Activated CD4-positive, alpha-beta T cell treated with anti-CD3 and anti-CD28 coated beads, Interleukin-2, amount 10 ng/mL, durations not matched to agents 7 days and 5 days (primary cell): ENCODE measurements at places on chromosomes 12 and 14. TPM values are rescaled to one million over a fixed set of nuclear protein-coding genes. Genes with fewer than 3 reads are reported as not detected.

IFNG-AS1 gene
- not detected for total RNA-seq

HOXC10 gene
- total RNA-seq: not detected

SRGAP1 gene
- not detected for total RNA-seq

GPHB5 gene
- total RNA-seq: not detected

HVCN1 gene
- total RNA-seq: 16.0 TPM

ERP27 gene
- total RNA-seq: 11.3 TPM

DNA sequence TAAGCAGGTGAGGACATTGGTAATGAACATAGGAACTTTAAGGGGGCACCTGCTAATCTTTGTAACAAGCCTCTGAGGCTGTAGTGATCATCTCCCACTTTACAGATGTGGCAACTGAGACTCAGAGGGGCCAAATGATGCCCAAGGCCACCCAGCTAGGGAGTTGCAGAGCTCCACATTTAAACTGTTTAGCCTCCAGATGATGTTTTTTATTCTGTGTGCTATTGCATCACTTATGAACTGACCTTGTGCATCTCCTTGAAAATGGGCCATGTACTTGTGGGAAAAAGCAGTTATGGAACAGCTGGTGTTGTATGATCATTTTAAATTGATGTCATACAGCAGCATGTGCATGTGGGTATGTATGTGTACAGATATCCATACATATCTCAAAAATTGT lies 41.4 kb downstream of the TPCN1 start:
- no peak for DNase-seq

GRCh38 chr12:60194678-60195077 lies 598.8 kb downstream of the SLC16A7 start:
- DNase-seq: no peak

DNA sequence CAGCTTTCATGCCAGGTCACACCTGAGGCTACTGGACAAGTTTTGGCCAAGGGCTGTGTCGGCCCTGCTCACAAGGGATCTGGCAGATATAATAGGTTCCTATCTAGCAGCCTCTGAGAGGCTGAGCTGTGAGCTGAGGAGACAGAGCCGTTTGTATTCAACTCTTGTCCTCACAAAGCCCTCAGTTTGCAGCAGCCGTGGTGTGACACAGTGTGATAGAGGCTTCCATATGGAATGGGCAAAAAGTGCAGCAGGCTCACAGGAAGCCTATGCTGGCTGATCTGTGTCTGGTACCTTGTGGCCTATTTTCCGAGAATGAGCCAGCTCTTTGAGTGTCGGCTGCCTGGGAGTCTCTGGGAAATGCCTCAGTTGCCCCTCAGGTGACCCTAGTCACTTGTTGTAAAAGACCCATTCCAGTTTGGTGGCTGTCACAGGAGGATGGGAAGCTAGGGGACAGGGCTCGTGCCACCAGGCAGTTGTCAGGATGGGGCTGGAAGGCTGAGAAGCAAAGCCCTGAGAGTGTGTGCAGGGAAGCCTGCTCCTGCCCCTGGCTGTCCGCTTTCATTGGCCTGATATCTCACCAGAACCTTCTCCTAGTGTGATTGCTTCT lies 16.1 kb downstream of the VRTN start:
- DNase-seq: no peak

GRCh38 chr12:62363506-62363905 lies 103.1 kb upstream of the MON2 start:
- no peak for DNase-seq

DNA sequence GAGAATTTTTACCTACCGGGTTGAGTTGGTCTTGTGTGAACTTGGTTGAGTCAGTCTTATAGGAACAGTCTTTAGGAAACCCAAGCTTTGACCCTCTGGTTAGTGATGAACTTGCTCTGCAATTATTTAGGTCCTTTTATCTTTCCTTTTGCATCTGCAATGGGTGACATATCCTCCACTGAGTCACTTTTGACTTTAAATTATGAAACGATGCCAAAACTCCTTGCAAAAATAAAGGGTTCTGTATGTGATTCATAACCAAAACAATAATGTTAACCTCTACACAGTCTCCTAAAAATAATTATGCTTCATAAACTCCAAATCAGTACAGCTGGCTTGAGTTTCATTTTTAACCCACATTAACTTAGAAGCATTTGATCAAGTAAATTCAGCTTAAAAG lies 979.4 kb downstream of the GALC start:
- DNase-seq: no peak

GRCh38 chr12:98757455-98757854 lies 112.4 kb downstream of the APAF1 start:
- DNase-seq: no peak

DNA sequence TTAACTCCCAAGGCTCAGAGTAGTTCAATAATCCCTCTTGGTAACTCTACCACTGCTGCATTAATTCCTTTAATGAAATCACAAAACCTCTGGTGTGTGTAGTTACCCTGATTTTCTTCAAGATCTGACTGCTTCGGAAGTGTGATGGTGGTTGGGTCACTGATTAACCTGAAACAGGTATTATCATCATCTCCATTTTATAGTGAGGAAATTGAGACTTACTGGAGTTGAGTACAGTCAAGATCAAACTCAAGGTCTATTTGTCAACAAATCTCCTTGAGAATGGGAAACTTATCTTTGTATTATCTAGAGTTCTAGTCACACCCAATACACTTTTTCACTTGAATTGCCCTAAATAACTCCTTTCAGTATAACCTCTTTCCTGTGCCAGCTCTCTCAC lies 233.5 kb downstream of the BTG1 start:
- DNase-seq: no peak

DNA sequence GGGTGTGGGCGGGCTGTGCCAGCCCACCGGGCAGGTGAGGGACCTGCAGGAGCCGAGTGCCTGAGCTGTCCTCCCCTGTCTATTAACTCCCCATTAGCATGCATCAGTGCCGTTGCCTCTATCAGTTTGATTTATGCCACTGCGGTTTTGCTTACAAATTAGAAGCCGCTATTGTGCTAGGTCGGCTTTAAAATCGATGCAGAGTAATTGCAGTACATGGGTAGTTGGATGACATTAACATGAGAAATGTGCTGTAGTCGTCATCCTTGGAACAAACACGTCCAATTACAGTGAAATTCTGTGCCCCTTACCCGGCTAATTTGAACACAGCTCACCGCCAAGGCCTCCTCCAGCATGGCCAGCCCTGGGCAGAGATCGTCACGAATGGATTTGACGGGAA lies 145.8 kb downstream of the TSPAN9 start:
- no peak for DNase-seq

DNA sequence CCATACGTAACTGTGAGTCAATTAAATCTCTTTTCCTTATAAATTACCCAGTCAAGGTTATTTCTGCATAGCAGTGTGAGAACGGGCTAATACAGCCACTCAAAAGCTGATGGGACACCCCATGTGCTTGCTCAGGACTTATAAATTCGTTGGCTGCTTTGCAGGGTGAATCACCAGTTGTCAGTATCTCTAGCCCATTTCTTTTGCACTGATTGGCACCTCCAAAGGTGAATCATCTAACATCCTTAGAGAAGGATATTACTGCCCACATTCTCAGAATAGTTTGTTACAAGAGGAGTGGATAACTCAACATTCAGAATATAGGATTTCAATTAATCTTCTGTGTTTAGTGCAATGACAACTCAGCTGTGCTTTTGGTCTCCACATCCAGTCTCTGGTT lies 601.5 kb downstream of the KCNH5 start:
- no peak for DNase-seq

- no peak for DNase-seq
Measured at GRCh38 chr12:30155001-30155730, 371.4 kb upstream of the TMTC1 start.

GRCh38 chr14:73833530-73834260 lies 17.9 kb upstream of the PTGR2 start:
- no peak for DNase-seq

DNA sequence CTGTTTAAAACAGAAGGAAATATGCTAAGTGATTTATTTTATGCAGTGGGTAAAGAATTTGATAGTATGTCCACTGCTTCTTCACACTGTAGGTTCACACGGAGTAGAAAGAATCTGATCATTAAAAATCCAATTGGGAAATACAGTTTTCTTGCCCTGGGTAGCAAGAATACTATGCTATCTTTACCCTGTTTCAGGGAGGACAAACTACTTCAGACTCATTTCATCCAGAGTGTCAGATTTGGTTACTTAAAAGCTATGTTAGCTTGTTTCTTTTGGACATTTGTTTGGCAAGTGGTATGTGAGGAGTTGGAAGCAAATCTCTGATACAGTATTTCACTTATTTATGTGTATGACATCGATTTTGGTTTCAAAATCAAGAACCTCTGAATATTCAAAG lies 4.3 kb downstream of the FRS2 start:
- DNase-seq: no peak

DNA sequence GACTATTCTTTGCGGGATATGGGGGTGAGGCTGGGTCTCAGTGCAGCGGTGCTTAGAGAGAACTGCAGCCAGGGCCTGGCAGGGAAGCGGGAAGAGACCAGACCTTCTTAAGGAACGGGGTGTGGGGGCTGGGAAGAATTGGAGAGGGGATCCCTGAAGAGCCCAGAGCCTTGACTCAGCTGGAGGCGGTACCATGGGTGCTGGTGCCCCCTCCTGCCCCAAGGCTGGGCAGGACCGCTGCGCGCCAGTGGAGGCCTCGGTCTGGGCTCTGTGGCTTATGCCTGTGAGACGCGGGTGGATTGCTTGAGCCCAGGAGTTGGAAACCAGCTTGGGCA lies 1.3 kb upstream of the RNU7-1 start:
- no peak for DNase-seq

DNA sequence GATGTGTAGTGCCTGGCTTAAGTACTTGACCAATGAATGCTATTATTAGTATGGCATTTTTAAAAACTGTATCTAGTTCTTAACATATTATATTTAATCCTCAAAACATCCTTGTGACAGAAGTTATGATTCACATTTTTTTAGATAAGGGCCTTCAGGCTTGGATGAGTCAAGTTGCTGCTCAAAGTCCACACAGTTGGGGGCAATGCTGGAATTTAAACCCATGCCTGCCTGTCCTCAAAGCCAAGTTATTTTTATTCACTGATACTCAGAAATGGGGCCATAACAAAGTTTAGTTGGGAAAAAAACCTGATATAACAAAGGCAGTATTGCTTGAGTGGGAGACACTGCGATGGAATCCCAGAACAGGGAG lies 50.6 kb downstream of the RFX4 start:
- DNase-seq: no peak

DNA sequence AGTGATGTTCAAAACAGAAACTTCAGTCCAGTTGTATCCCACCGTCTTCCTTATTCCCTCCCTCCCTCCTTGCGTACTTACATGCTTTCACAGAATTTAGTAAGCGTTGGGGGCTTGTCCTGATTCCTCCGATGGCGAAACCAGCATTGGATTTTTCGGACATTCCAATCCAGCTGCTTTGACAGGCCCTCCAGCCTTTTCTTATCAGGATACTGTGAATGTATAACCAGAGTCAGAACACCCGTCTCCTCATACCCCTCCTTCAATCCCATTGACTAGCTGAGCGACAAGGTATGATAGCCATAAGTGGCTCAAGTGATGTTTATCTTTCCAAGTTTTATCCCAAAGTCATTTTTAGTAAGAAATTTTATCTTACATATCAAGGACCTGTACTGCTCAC lies 24.2 kb downstream of the CERS5 start:
- no peak for DNase-seq

DNA sequence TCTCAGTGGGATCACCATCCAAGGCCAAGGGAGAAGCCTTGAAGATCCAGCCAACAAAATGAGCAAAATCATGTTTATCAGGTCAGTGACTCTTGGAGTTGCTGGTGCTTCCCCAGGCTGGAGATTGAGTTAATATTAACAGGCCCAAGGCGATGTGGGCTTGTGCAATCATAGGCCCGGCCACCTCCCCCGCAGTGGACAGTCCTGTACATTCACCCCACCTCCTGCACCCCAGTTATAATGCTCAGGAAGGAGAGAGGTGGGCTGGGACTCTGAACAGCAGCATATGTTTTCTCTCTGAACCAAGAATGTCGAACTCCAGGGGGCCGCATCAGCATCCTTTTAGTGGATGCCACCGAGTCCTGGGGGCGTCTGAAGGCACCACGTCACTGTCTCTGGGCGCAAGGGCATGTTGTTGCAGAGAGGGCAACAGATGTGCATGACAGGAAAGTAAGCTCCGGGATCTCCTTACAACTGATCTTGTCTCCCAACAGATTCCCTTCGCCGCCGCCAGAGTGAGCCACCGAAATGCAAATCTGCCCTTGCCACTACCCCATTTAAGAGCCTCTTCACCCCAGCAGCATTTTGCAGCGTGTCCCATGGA lies 32.2 kb upstream of the SERPINA6 start:
- DNase-seq: peak; percentile 9

DNA sequence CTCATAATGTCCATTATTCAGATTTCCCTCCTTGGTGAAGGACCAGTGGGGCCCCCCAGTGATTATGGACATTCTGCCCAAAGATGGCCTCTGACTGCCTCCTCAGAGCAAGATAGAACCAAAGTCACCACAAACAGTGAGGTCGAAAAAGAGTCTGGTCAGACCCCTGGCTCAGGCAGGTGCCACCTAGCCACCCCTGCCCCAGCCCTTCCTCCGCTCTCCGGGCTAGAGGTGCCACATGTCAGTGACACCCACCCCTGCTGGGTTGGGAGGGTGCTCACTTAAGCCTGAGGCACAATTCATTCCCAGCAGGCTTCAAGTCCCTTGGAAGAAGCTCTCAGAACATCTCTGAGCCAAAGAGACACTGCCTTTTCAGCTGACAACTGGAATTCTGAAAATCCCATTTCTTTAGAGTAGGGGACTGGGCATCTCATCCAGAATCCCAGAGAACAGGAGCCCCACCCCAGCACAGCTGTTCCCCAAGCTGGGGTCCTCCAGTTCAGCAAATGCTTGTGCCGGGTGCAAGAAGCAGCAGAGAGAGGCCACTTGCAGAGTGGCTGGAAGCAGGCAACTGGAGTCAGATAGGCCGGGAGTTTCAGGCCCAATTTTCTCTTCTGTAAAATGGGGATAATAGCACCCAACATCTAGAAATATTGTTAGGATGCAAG lies 50.3 kb downstream of the ISCA2 start:
- no peak for DNase-seq

DNA sequence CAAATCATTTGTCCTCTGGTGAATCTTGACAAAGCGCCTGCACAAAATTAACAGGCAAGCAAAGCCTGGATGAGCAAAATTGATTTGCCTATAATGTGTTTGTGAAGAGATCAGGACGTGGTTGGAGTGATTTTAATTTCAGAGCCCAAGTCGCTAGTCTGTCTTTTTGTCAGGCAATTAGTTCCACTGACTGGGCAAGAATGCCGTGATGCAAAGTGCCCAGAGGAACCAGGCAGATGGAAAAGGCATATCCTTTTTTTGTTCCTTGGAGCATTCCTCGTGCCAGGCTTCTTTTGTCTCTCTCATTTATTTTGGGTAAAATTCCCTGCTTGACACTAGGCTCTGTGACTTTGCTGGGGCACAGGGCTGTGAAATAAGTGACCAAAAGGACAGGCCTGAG lies 65.9 kb upstream of the CCDC198 start:
- DNase-seq: no peak

GRCh38 chr12:113591480-113591974 lies 119.9 kb upstream of the LHX5 start:
- no peak for DNase-seq

GRCh38 chr12:53538209-53538689 lies 31.0 kb upstream of the NPFF start:
- DNase-seq: no peak
